ENCODE measurements at places on chromosomes 16 and 17.

GRCh38 chr16:80114699-80115098 is 426.1 kb upstream of the DYNLRB2 start:
- no peak for DNase-seq

DNA sequence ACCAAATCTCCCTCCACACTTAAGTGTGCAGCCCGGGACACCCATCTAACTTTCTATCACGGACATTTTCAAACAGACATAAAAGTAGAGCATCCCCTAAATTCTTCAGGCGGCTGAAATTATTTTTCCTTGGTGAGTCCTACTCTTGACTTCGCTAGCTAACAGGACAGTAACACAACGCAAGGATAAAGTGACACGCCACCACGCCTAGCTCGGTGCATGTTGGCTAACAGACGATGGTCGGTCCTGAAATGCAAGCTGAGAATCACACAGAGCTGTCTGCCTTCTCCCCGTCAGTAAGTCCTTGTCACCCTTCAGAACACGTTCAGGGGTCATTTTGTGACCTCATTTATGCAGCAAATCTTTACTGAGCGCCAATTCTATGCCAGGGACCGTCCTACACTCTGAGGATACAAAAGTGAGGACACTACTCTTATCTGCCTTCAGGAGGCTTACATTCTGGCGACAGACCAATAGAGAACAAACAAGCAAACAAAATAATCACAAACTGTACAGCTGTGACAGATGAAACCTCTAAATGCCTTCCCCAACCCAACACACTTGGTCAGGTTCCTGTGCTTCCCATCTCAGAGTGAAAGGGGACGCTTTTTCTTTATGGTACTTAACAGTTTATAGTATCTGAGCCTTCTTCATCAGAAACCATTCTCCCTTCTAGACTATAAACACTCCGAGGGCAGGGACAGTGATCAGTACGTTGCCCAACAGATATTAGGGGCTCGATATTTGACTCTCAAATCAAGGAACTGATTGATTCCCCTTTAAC is 1.3 kb downstream of the NTAN1 start:
- DNase-seq, result no peak

DNA sequence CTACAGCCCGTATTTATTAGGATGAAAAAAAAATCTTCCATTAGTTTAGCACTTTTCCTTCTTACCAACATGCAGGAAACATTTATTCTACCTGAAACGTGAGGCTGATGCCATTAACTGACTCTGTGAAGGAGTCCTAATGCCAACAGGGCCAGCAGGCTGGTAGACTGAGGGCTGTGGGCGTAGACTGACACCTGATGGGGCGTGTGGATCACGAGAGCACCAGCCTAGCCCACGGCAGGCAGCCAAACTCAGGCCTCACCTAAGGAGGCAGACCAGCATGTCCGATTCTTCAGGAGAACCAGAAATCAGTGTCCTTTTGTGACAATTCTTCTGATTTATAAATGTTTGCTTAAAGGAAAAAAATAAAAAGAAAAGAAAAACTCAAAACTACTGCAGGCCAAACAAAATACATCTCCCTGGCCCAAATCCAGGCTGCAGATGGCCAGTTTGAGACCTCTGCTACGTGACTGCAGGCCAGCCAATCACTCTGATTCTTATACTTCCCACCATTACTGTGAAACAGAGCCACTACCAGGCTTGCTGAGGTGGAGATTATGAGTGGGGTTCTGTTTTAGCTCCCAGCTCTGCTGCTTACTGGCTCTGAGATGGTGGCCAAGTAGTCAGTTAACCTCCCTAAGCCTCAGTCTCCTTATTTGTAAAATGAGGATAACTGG is 66.5 kb downstream of the GNAO1 start:
- no peak for DNase-seq

DNA sequence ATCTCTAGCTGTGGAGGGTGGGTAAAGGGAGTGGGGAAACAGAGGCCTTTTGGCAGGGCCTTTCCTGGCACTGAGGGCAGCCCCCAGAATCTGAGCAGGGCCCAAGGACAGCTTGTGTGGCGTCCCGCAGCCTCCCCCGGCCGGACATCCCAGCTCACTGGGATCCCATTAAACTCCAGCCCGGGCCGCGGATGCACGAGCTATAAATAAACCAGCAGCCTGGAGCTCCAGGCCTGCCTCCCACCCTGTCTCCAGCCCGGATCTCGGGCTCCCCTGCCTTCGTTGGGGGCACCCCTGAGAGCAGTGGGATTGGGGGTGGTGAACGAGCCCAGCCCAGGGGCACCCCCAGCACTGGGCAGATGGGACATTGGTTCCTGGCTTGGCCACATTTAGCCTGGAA is 13.8 kb upstream of the AATK start:
- no peak for DNase-seq

DNA sequence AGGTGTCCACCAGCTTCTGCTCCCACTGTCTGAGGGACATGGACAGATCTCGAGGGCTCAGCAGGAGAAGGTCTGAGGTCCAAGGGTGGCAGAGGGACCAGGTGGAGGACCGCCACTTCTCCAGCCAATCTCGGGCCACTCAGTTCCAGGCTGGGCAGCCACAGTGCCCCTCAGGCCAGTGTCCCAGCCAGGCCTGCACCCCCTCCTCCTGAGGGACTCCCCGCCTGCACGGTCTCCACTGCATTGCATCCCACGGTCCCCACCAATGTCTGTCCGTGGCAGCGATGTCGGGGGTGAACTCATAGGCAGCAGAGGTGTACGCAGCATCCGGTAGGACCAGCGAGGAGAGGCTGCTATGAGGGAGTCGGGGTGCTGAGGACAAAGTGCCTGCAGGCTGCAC is 64.2 kb upstream of the DOC2B start:
- no peak for DNase-seq

DNA sequence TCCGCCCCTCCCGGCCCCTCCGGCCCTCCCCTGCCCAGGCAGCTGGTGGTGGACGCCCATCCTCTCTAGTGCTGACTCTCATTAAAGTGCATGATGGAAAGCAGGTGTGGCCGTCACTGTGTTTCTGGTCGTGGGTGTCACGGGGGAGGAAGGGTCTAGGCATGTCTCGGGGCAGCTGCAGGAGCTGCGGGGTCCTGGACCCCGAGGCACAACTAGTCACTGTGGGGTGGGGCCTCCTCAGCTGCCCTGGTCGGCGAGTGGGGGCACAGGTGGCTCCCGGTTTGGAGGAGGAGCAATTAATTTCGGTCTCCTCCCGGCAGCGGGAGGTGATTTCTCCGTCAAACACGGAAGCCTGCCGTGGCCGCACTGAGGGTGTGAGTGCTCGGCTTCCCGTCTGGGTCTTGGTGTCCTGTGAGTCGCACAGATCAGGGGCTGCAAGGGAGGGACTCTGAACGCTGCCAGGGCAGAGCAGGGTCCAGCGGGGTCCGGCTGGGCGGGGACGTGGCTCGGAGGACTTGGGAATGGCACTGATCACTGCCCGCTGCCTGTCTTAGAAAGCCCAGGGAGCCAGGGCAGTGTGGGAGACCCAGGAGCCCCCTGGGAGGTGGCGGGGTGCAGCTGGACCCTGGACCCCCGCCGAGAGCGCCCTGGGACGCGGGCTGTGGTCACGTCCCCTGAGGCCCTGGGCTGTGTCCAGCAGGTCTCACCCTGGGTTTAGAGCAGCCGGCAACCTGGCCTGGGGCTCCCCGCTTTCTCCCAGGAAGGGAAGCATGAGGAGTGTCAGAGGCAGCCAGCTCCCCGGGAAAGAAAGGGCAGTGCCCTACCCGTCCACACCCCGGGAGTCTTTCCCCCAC is 3.3 kb downstream of the TPSD1 start:
- DNase-seq, result no peak

- DNase-seq, result no peak
Observed at GRCh38 chr16:19472482-19472881, 49.4 kb downstream of the GDE1 start.

DNA sequence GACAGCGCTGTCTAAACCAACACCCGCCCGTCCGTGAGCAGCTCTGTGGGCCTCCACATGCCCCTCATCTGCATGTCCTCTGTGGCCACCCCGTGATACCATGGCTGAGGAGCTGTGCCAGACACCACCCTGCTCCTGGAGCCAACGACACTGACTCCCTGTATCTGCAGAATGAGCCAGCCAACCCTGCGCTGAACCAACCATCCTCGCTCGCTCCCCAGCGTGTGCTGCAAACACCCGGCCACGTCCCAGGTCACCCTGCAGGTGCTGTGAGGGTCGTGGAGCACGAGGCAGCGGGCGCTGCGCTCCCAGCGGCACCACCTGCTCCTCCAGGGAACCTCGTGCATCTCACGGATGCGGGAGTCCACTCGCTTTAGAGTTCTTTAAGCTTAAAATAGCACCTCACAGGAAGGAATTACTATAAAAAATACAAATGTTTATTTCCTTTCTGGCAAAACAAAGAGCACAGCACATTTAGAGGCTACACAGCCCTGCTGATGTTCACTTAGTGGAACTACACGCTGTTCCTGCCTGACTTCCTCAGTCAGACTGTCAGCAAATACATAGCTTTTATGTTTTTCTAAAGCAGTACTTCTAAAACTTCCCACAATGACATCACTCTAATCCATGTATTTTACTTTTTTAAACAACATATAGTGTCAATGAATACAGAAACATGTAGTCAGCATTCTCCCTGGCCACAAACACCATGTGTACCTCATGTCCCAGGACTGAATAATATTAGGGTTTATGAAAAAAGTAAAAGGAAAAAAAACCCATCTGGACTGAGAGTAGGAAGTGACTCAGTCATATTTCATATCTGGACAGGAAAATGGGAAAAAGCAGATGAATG is 43.5 kb downstream of the MAP1LC3B start:
- DNase-seq, result no peak

- peak; percentile 85 for DNase-seq
Observed at GRCh38 chr17:49694847-49695697, 12.7 kb downstream of the SLC35B1 start.

- no peak for DNase-seq
Observed at GRCh38 chr17:71521724-71522123, 599.1 kb upstream of the SOX9 start.

DNA sequence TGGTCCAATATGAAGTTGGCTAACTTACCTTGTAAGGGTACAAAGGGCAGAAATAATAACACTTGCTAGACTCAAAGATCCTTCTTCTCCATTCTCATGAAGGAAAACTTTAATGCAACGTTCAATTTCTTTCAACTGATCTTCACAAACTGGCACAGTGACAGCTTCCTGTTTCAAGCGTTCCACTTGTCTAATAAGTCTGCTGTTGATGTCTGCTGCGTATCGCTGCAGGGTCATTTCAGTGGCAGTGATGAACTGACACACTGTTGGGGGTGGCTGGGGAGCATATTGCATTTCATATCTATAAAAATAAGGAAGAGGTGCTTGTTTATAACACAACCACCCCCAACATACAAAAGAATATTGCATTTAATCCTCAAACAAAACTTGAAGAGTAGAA is 33.5 kb upstream of the ARL6IP1 start:
- DNase-seq, result peak; percentile 18

- DNase-seq, result no peak
Observed at GRCh38 chr16:71915350-71915749, 20.0 kb downstream of the IST1 start.

DNA sequence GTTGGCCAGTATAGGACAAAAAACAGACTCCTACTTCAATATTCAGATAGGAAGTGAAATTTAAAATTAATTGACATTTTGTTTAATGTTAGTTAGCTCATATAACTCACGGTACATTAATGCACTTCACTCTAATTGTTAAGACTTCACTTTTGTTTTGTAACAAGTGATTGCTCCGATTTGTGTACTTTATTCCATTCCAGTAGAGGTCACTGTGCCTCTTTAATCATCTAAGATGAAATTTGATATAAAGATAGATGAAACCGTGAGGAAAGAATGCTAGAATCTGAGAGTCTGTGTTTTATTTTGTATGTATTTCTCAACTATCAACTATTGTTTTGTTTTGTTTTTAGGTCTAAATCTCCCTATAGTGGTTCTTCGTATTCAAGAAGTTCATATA is 29.0 kb downstream of the RBBP6 start:
- no peak for DNase-seq

DNA sequence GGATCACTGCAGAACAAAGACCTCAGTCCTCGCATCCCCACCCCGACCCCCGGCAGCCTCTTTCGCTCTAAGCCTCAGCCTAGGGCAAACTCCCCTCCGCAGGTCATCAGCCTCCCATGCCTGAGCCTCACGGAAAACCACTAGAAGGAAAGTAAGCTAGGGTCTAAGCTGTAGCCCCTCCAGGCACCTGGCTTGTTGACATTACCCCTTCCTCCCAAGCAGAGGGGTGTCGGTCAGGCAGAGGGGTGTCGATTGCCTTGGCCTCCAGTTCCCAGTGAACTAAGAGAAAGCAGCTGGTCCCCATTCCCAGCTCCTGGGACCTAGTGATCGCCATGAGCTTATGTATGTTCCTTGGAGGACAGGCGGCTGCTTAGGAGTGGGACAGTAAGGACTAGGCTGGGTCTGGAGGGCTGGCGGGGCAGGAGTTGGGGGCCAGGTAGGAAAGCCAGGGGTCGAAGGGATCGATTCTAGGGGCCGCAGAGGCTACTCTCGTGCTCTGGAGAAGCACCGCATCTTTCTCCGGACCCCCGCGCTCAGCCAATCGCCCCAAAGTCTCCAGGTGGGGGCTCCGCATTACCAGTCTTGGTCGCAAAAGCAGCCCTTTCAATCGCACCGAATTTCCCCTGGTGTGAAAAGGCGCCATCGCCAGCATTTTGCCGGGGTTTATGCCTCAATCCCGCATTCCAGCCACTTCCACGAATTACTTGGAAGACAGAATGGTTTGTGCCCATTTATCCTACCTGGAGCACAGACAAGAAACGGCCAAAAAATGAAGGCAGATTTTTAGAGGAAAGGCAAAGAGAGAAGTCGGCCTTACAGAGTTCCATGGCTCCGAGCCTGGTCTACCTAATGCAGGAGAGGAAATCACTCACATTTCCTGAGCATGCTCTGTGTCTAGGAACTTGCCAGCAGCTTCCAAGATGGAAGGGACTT is 21.3 kb upstream of the HOXB13 start:
- DNase-seq, result no peak

- peak; percentile 55 for DNase-seq
Observed at GRCh38 chr16:57186872-57187854, 1.0 kb downstream of the RSPRY1 start.

GRCh38 chr17:81806461-81807209 is 2.7 kb downstream of the GCGR start:
- no peak for DNase-seq

DNA sequence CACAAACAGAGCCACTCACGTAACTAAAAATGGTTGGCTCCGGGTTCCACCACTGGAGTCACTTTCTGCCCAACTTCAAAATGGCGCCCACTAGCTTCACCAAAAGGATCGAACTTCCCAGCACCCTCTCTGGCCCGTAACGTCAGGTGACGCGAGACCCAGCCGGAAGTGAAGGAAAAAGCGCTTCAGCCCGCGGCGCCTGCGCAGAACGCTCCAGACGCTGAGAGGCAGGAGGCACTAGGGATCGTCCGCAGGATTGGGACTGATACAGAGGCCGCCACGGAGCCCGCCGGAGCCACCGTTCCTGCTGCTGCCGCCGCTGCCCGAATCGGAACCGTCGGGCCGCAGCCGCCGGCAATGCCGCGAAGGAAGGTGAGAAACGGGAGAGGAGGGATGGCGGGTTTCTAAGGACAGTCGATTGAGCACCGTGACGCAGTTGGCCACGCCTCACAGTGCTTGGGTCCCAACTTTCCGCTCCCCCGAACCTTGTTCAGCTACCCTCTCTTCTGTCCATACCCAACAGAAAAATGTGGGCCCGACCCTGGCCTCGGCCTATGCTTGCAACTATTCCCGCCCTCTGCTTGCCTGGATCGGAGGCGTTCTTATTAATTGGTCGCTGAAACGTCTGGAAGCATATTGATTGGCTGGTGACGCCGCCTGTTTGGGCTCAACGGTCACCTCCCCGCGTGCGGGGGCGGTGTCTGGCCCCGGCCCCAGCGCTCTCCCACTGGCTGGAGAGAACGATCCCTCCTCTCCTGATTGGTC is at the start of gene KAT7:
KAT7 (plus strand) TSS at position 204 of the 765 bp plus-strand sequence; CDS start at position 358, 154 bp downstream.
- peak; percentile 99 for DNase-seq

- DNase-seq, result no peak
Observed at GRCh38 chr17:22138861-22139469, 446.6 kb downstream of the KCNJ18 start.

Data from mucosa of descending colon (tissue), 3 donors.